SJCRH30 (cell line): ENCODE measurements at places on chromosomes 2 and 18. TPM values are rescaled to one million over a fixed set of nuclear protein-coding genes. Genes with fewer than 3 reads are reported as not detected.
A peak's percentile ranks its signal among the peaks of the same experiment; 100 is the strongest.

Gene CFAP53
- 0.08 TPM in 1 of 2 replicates, not detected in the other for total RNA-seq

Gene SEPTIN10
- total RNA-seq, result 64.8 and 72.5 TPM in 2 replicates

Gene CIB4
- not detected in 2 replicates for total RNA-seq

DNA sequence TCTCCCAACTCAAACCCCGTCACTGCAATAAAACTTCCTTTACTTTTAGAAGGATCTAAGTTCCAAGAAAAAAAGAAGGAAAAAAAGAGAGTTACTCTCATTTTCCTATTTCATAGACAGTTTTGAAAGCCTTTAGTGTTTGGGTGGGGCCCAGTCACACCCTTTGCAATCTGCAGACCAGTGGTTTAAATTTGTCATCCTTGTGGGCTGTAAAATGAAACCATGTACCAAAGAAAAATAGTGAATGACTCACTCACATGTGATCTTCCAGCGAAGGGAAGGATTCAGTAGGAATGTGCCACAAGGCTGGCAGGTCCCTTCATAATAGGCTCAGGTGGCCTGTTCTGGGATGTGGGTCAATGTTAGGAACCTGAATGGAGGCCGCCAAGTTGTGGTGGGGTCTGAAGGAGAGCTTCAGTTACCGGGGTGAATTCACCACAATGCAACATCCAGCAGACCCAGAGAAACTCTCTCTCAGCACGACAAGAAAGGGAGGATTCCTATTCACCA, 28.3 kb downstream of the ANXA4 start:
- peak; percentile 32 for DNase-seq

- DNase-seq, result no peak
These were observed 34.1 kb upstream of the FAP start for GRCh38 chr2:162277381-162277780.

DNA sequence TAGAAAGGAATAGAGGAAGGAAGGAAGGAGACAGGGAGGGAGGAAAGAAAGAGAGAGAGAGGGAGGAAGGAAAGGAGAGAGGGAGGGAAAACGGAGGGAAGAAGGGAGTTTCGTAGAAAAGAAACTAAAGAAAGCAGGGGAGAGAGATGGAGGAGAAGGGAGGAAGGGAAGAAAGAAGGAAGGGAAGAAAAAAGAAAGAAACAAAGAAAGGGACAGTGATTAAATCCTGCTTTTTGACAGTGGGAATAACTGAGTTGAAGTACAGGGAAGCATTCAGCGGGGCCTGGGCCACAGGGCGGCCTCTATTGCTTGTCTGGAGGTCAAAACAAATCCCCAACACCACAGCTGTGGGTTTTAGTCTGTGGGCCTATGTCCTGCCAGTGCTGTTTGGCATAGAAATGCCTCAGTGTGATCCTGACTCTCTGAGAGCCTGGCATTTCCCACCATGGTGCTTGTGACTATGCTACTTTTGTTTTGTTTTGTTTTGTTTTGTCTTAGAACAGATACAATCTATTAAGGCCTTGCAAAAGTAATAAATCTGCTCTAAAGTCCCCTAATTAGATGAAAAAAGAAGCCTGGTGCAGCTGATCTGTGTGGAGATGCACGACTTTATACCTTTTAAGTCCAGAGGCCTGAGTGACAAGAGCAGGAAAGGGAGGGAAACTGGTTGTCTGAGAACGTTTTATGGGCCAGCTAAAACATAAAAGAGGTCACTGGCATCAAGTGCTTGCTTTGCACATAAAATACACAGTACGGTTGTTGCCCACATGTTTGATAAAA, 40.0 kb downstream of the IL1RL2 start:
- DNase-seq, result no peak

- DNase-seq, result peak; percentile 58
These were observed 18.9 kb upstream of the BAZ2B start for GRCh38 chr2:159635006-159635789.

GRCh38 chr18:73563901-73564472, 583.6 kb downstream of the FBXO15 start:
- DNase-seq, result no peak
